Activated CD8-positive, alpha-beta memory T cell treated with anti-CD3 and anti-CD28 coated beads for 1 hour (primary cell): ENCODE measurements at places on chromosomes 7 and 10.

DNA sequence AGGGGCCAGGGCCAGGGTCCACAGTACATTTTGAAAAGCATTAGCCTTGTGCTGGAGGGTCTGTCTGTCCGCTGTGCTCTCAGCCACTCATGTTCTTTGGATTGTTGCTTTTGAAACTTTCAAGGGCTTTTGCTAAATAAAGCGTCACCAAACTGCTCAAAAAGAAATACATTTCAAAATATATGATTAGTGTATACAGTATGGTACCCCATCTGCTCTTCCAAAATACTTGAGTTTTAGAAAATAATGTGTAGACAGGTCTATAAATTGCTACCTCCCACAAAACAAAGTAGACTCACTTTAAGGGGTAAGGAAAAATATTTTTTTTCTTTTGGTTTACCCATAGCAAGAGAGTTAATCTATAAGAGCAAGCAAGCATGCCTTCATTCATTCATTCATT is 194.3 kb upstream of the AOAH start:
- DNase-seq: no peak

DNA sequence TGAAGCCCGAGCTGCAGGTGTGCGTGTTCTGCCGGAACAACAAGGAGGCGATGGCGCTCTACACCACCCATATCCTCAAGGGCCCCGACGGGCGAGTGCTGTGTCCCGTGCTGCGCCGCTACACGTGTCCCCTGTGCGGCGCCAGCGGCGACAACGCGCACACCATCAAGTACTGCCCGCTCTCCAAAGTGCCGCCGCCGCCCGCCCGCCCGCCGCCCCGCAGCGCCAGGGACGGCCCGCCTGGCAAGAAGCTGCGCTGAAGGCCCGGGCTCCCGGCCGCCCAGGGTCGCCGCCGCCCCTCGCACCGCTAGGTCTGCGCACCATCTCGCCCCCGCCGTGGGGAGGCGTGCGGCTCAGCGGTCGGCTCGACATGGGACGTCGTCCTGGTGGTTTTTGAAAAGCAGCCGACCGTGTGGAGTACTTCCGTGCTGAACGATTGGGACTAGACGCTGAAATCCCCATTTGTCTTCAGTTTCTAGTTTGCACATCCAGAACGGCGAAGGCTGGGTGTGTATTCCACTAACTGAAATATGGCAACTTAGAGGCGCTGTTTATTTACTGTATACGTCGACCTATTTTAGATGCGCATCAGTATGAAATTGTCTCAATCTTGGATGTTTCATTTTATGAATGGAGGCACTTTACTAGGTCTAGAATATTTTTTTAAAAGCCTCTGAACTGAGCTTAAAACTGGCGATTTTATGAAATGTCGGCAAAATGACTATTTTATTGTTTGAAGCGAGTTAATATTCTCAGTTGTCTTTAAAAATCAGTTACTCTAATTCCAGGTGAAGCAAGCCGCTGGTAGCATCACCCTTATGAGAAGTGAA is 1.1 kb downstream of the NANOS1 start:
- DNase-seq: peak; percentile 6

DNA sequence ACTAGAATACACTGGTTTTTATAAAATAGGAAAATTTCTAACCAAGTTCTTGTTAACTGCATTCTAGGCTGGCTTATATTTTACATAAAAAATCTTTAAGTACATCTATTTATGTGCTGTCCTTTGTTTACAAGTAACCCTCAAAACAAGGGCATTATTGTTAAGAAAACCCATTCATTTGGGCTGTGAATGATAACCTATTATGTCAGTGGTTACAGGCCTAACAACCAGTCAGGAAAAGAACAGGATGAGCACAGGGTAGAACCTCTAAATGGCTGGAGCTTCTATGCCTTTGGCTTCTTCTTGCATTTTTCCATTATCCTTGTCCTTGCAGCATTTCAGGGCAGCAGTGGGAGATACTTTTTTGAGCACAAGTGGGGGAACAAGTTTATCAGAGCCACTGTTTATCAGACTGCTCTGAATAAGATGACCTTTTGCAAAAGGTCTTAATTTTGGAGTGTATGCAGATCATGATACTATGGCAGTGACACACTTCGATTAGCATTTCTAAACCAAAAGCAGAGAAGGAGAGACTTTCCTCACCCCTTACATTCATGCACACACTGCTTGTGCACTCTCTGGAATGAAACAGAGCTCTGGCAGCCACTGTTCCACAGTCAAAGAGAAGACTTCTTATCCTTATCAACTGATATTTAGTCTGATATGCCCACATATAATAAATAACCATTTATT is 10.9 kb downstream of the GPR37 start:
- DNase-seq: no peak

DNA sequence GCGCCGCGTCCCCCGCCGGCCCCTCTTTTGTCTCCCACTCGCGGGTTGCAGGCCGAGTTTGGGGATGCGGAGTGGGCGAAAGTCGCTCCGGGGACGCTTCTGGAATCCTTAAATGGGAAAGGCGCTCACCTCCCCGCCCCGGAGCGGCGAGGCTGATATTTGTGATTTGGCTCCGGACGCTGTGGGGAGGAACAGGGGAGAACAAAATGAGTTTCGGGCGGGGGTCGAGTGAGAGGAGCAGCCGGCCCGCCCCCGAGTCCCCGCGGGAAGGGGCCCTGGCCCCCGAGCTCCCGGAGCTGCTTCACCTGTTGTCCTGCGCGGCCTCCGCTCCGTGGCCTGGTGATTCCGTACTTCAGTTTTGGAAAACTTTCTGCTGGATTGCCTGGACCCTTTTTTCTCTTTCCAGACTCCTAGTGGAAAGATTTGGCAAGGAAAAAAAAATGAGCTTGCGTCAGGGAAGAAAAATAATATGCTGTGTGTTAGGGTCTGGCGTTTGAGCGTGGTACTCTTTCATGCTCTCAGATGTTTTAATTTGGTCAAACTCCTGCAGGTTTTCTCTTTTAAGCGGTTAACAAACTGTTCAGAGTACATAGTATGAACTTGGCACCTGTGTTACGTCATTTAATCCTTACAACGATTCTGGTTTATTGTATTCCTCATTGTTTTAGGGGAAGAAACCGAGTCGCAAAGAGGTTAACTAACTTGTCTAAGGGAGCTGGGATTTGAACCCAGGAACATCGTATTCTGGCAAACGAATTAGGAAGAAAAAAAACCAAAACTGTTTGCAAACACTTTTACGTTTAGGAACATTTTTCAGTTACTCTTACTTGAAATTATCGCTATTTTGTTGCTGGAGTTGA is 924 bp downstream of the BMPR1A start:
- DNase-seq: peak; percentile 2

GRCh38 chr7:10908600-10908999 is 65.1 kb upstream of the PHF14 start:
- no peak for DNase-seq

DNA sequence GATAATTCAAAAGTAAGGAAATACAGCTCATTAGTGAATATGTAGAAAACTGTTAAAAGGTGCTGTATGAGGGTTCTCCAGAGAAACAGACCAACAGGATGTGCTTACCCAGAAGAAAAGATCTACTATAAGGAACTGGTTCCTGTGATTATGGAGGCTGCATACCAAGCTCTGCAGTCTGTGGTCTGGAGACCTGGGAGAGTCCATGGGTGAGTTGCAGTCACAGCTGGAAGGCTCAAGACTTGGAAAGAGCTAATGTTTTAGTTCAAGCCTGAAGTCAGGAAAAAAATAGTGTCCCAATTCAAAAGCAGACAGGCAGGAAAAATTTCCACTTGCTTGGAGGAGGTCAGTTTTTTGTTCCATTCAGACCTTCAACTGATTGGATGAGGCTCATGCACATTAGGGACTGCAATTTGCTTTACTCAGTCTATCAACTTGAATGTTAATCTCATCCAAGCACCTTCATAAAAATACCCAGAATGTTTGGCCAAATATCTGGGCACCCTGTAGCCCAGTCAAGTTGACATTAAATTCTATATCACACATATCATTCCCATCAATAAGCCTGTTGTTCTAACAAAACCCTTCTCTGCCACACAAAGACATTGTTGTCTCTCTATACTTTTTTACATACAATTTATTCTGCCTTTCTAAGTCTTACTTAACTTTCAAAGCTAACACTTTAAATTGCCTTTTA is 197.9 kb upstream of the KLF6 start:
- DNase-seq: no peak

DNA sequence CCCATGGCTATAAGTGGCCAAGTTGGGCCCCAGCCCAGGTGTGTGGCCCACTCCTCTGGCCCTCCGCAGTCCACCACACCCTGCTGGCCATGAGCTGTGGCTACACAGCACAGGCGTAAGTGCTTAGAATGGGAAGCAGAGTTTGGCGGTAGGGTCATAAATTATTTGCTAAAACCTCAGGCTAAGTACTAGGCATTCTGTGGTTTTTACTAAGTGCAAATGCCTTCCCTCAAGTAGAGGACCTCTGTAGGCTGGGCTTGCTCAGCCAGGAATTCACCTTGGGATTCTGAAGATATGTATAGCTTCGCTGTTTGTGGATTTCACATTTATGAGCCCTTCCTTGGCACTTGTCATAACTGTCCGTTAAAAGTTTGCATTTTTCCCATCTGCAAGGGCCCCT is 44.8 kb upstream of the LOXL4 start:
- no peak for DNase-seq

DNA sequence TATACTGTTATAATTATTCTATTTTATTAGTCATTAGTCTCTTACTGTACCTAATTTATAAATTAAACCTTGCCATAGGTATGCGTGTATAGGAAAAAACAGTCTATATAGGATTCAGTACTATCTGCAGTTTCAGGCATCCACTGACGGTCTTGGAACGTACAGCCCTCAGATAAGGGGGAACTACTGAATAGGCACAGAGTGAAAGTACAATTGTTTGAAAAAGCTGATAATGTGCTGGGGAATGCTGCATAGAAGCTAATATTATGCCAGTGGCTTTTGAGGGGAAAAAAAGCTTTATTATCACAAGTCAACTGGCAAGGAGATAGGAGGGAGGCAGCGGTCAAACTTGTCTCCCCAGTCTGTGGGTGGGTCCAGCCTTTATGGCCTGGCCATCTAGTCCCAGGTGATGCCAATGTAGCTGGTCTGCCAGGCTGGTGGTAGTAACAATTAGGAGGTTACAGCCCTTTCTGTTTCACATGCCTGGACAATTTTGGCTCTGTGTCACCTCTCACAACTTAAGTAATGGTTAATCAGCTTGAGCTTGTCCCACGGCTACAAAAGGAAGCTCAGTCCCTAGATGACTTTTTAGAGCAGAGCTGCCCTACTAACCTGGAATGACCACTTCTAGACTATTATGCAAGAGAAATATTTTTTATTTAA is 8.3 kb upstream of the FMC1 start:
- no peak for DNase-seq

GRCh38 chr7:112484671-112485167 is 3.9 kb downstream of the LSMEM1 start:
- DNase-seq: no peak

- no peak for DNase-seq
These were observed 149.5 kb downstream of the SLC16A9 start for GRCh38 chr10:59560161-59560560.

GRCh38 chr10:110225756-110226542 is 18.5 kb downstream of the MXI1 start:
- DNase-seq: peak; percentile 82

DNA sequence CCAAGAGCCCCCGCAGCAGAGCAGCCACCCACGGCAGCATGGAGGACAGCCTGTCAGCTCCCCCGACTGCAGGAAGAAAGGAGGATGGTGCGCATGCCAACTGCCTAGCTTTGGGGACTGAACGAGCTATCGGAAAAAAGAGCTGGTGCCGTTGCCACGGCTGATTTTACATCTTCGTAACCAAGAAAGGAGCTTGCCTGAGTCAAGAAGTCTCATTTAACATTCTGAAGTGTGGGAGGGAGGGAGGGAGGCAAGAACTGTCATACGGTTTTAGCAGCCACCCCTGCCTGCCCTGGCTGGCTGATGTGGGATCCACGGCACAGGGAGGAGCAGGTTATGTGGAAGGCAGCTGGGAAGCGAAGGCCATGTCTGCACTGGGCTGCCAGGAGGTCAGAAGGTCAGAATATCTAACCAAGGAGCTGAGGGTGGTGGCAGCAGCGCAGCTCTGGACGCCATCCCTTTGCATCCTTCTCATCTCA is 74.7 kb upstream of the CAMK2B start:
- DNase-seq: no peak
